ENCODE measurements at places on chromosomes 1 and 21.

GRCh38 chr1:180143359-180143758 is 11.3 kb upstream of the QSOX1 start:
- no peak for DNase-seq

- no peak for DNase-seq
These were observed 53.1 kb downstream of the DOP1B start for GRCh38 chr21:36209626-36210171.

- DNase-seq: no peak
These were observed 241.0 kb downstream of the GPATCH2 start for GRCh38 chr1:217389895-217390294.

DNA sequence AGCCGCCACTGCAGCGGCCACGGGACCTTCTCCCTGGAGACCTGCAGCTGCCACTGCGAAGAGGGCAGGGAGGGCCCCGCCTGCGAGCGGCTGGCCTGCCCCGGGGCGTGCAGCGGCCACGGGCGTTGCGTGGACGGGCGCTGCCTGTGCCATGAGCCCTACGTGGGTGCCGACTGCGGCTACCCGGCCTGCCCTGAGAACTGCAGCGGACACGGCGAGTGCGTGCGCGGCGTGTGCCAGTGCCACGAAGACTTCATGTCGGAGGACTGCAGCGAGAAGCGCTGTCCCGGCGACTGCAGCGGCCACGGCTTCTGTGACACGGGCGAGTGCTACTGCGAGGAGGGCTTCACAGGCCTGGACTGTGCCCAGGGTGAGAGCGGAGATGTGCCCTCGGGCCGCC is 11.7 kb downstream of the TNN start:
- DNase-seq: no peak
